Upper lobe of right lung (tissue), 1 donor: ENCODE measurements at places on chromosomes 3 and 15. TPM values are rescaled to one million over a fixed set of nuclear protein-coding genes. Genes with fewer than 3 reads are reported as not detected.

- no peaks in the 10 kb centered on the region for H3K36me3 ChIP-seq
- no peak overlapping the region for H3K27ac ChIP-seq
- DNase-seq = no peak
- no peaks in the 10 kb centered on the region for H3K27me3 ChIP-seq
- H3K4me1 ChIP-seq = no peaks in the 10 kb centered on the region
- no peak overlapping the region for H3K4me3 ChIP-seq
These were observed 127.2 kb downstream of the EPHA3 start for GRCh38 chr3:89234620-89235019.

SCN5A gene
- total RNA-seq = 0.58 TPM

GRCh38 chr15:69939513-69940440 is 157.9 kb downstream of the TLE3 start:
- no peak overlapping the region for H3K27ac ChIP-seq
- no peak for DNase-seq
- no peaks in the 10 kb centered on the region for H3K4me1 ChIP-seq
- no peaks in the 10 kb centered on the region for H3K27me3 ChIP-seq
- H3K36me3 ChIP-seq = no peaks in the 10 kb centered on the region

- no peak overlapping the region for H3K4me3 ChIP-seq
- H3K36me3 ChIP-seq = peaks cover 67% of the 10 kb centered on the region
- no peaks in the 10 kb centered on the region for H3K27me3 ChIP-seq
These were observed 5.0 kb downstream of the FAM219B start for GRCh38 chr15:74901612-74902063.

DNA sequence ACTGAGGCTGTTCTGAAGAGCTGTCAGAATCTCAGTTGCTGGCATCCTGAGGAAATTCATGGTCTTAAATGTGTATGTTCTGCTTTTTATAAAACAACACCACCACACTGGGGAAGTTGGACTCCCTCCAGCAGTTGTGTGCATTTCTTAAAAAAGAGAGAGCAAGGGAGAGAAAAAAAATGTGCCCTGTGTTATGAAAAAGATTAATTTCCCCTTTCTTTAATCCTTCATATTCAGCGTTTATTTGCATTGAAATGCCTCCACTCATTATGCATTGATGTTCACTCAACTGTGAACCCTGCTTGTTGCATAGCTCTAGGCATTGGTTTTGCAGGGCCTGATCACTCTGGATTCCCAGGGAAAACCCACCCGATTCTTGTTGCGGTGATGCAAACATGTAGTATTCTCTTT is 4.4 kb upstream of the ZNF609 start:
- H3K4me1 ChIP-seq = peaks cover 12% of the 10 kb centered on the region
- no peak for DNase-seq
- H3K27ac ChIP-seq = peak overlapping the region; percentile 40
- no peaks in the 10 kb centered on the region for H3K36me3 ChIP-seq
- H3K27me3 ChIP-seq = no peaks in the 10 kb centered on the region
- H3K4me3 ChIP-seq = no peak overlapping the region

A4GNT gene
- not detected for total RNA-seq

DNA sequence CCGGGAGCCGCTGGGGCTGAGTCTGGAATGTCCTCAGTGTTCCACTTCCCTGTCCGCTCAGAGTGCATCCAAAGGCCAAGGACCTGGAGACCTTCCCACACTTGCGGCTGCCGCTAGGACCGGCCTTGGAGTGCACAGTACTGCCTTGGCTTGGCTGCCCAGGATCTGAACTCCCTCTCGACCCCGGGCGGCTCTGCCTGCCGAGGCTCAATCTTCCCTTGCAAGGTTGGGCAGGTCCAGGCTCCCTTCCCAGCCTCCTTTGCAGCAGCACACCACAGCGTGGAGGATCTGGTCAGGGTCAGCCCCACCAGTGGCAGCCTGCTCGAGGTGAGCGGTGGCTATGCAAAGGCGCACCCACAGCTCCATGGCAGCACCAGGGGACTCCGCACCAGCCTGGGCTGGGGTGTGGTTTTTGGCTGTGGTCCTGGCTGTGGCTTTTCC is 69.2 kb downstream of the PLXNA1 start:
- DNase-seq = peak; percentile 81
- H3K27ac ChIP-seq = no peak overlapping the region
- no peak overlapping the region for H3K4me3 ChIP-seq
- no peaks in the 10 kb centered on the region for H3K27me3 ChIP-seq
- H3K4me1 ChIP-seq = peaks cover 8% of the 10 kb centered on the region
- no peaks in the 10 kb centered on the region for H3K36me3 ChIP-seq

GPR176 gene
- total RNA-seq = 4.6 TPM

DNA sequence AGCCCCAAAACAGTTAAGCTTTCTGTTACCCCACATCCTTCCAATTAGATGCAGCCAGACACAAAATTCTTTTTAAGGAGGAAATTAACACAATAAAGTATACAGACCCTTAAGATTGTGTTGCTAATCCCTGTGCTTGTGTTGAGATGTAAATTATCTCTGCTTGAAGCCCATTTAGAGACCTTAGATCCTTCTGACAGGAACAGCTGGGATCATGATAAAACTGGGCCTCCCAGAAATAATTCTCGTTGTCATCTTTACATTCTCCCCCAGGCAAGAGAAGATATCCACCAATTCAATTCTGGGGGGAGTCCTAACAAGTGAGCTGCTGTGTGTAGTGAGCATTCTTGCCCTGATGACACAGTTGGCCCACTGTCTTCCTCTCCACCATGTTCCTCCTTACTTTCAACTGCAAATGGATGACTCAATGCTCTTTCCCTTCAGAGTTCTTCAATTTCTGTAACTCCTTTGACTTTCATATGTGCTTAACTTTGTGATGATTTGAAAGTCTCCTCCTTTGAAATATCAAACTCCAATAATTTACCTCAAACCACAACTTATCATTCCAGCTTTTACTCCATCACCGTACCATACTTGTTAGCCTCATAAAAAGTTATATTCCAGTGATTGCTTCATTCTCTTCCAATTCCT is 186.6 kb downstream of the RAP2B start:
- no peaks in the 10 kb centered on the region for H3K36me3 ChIP-seq
- DNase-seq = no peak
- no peaks in the 10 kb centered on the region for H3K4me1 ChIP-seq
- H3K27me3 ChIP-seq = no peaks in the 10 kb centered on the region
- no peak overlapping the region for H3K4me3 ChIP-seq
- H3K27ac ChIP-seq = no peak overlapping the region

- H3K27me3 ChIP-seq = peaks cover 11% of the 10 kb centered on the region
- no peak overlapping the region for H3K27ac ChIP-seq
- no peak for DNase-seq
These were observed 182.4 kb downstream of the UACA start for GRCh38 chr15:70580958-70581357.

MKRN2OS gene
- not detected for total RNA-seq

DNA sequence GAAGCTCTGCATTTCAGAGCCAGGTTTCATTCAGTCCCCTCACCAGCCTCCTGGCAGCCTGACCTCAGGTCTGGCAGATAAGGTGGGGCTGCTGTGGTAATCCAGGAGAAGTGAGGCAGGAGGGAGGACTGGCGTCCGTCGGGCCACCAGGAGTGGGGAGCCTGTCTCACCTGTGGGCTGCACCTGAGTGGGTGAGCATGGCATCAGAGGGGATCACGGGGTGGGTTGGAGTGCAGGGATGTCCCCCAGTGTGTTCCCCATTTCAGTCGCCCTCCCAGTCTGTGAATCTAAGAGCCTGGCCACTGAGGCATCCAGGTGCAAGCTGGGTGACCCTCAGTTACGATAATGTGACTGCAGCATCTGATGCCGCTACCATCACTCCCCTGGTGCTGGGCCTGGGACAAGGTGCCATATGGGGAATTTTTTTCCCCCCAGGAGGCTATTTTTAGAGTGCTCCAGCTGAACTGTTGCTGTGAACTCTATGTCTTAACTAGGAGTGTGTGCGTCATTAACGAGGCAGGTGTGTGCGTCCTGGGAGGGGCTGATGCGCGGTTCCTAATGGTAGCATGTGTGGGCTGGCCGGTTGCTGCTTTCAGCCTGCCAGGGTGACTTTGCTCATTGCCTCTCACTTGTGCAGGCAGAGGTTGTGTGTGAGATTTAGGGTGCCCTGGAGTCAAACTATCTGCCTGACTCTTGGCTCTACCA is 165.2 kb downstream of the SLCO3A1 start:
- H3K27me3 ChIP-seq = no peaks in the 10 kb centered on the region
- no peaks in the 10 kb centered on the region for H3K36me3 ChIP-seq
- H3K4me1 ChIP-seq = peaks cover 30% of the 10 kb centered on the region
- no peak for DNase-seq

- H3K36me3 ChIP-seq = no peaks in the 10 kb centered on the region
- no peak overlapping the region for H3K4me3 ChIP-seq
- H3K4me1 ChIP-seq = peaks cover 6% of the 10 kb centered on the region
- H3K27me3 ChIP-seq = no peaks in the 10 kb centered on the region
- H3K27ac ChIP-seq = no peak overlapping the region
These were observed 12.8 kb upstream of the MTMR10 start for GRCh38 chr15:31004220-31004733.

ADPGK gene
- total RNA-seq = 74.2 TPM

GASK1A gene
- total RNA-seq = 3.9 TPM

RBP2 gene
- total RNA-seq = 2.1 TPM

- no peaks in the 10 kb centered on the region for H3K27me3 ChIP-seq
- H3K36me3 ChIP-seq = no peaks in the 10 kb centered on the region
- no peak for DNase-seq
- no peak overlapping the region for H3K27ac ChIP-seq
- H3K4me3 ChIP-seq = no peak overlapping the region
- no peaks in the 10 kb centered on the region for H3K4me1 ChIP-seq
These were observed 10.8 kb upstream of the MEF2A start for GRCh38 chr15:99554880-99555488.

DNA sequence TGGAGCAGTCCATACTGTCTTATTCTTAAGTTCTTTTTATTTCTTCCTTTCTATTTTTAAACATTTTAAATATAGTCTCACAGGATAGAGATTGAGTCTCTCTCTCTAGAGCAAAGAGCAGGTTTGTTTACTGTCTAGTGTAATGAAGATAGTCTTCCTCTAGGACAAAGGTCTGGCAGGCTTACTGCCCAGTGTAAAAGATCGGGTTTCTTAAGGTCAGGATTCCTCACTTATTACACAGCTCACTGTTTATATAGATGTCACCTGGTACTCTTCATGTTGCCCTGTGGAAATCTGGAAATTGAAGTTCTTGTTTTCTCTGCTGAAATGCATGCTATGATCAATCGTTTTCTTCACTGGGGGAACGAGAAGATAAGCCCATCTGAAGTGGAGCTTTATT is 76.0 kb downstream of the ZBBX start:
- H3K4me3 ChIP-seq = no peak overlapping the region
- no peak for DNase-seq
- no peak overlapping the region for H3K27ac ChIP-seq
- H3K36me3 ChIP-seq = no peaks in the 10 kb centered on the region

CHRM5 gene
- total RNA-seq = not detected

DNA sequence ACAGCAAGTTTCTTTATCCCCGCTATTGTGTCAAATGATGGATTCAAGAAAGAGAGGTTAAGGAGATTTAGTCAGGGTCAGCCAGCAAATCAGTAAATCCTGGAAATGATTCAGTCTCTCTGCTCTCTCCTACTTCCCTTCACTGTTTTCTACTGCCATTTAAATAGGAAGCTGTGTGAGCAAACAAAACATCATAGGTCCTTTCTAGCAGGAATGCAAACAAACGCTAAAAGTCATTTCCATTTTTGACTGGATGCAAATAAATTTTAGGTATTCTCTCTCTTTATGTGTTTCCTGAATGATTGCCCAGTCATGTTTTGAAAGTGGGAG is 299.4 kb upstream of the RORA start:
- H3K36me3 ChIP-seq = no peaks in the 10 kb centered on the region
- no peak for DNase-seq
- H3K27me3 ChIP-seq = no peaks in the 10 kb centered on the region
- H3K27ac ChIP-seq = no peak overlapping the region

GRCh38 chr15:73249499-73249898 is 119.3 kb downstream of the HCN4 start:
- peaks cover 25% of the 10 kb centered on the region for H3K36me3 ChIP-seq
- DNase-seq = no peak
- H3K27ac ChIP-seq = no peak overlapping the region
- no peaks in the 10 kb centered on the region for H3K27me3 ChIP-seq

- no peaks in the 10 kb centered on the region for H3K4me1 ChIP-seq
- DNase-seq = no peak
- no peaks in the 10 kb centered on the region for H3K36me3 ChIP-seq
- no peaks in the 10 kb centered on the region for H3K27me3 ChIP-seq
These were observed 186.6 kb downstream of the CFAP20DC start for GRCh38 chr3:58863206-58863605.

- no peak overlapping the region for H3K27ac ChIP-seq
- H3K27me3 ChIP-seq = no peaks in the 10 kb centered on the region
- no peak overlapping the region for H3K4me3 ChIP-seq
- peaks cover 15% of the 10 kb centered on the region for H3K4me1 ChIP-seq
- H3K36me3 ChIP-seq = no peaks in the 10 kb centered on the region
- no peak for DNase-seq
These were observed 4.5 kb downstream of the THRB start for GRCh38 chr3:24490151-24490550.

- no peaks in the 10 kb centered on the region for H3K27me3 ChIP-seq
- peak overlapping the region; percentile 91 for H3K27ac ChIP-seq
- DNase-seq = no peak
- no peaks in the 10 kb centered on the region for H3K36me3 ChIP-seq
- peaks cover 34% of the 10 kb centered on the region for H3K4me1 ChIP-seq
- peak overlapping the region; percentile 76 for H3K4me3 ChIP-seq
These were observed 2.5 kb downstream of the AKAP13 start for GRCh38 chr15:85382942-85383341.

DNA sequence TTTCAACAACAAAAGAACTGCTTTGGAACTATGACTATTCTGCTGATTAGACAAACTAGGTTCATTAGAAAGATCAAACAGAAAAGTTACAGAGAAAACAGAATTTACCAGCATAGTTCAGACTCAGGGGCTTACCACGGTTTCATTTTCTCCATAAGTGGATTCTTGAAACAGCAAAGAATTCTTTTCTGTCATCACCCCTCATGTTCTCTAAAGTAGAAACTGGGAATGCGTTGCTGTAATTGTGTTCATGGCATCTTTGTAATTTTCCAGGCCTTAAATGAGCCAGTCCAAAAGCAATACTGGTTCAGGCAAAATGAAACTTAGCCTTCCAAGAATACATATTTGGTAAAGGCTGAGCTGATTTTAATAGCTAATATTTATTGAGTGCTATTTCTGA is 287.8 kb downstream of the CHL1 start:
- no peak overlapping the region for H3K4me3 ChIP-seq
- no peaks in the 10 kb centered on the region for H3K4me1 ChIP-seq
- no peaks in the 10 kb centered on the region for H3K27me3 ChIP-seq
- no peak for DNase-seq
- H3K27ac ChIP-seq = peak overlapping the region; percentile 47
- no peaks in the 10 kb centered on the region for H3K36me3 ChIP-seq

DNA sequence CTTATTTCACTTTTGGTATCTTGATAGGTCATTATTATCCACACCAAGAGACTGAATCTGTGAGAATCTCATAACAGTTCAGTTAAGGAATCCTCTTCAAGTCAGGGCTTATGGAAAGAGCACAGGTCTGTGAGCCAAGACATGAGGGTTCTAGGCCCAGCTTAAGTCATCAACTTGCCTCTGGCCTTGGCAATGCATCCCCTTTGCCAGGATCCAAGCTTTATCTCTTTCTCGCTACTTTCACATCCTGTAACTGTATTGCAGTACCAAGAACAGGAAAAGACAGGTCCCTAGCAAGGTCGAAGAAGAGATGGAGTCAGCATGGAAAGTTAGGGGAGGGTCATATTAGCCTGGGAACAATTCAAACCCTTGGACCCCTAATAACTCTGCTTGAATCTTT is 13.5 kb upstream of the APOD start:
- no peaks in the 10 kb centered on the region for H3K27me3 ChIP-seq
- no peaks in the 10 kb centered on the region for H3K36me3 ChIP-seq
- no peak overlapping the region for H3K4me3 ChIP-seq
- no peak for DNase-seq

GRCh38 chr3:29427266-29428103 is 146.6 kb downstream of the RBMS3 start:
- DNase-seq = no peak
- no peak overlapping the region for H3K4me3 ChIP-seq
- no peaks in the 10 kb centered on the region for H3K36me3 ChIP-seq
